ENCODE measurements at places on chromosomes 7 and 10.

GRCh38 chr10:123585477-123586445 lies 80.4 kb upstream of the GPR26 start:
- no peak for DNase-seq

- DNase-seq, result no peak
These were observed 8.0 kb upstream of the FAM221A start for GRCh38 chr7:23672033-23672432.

DNA sequence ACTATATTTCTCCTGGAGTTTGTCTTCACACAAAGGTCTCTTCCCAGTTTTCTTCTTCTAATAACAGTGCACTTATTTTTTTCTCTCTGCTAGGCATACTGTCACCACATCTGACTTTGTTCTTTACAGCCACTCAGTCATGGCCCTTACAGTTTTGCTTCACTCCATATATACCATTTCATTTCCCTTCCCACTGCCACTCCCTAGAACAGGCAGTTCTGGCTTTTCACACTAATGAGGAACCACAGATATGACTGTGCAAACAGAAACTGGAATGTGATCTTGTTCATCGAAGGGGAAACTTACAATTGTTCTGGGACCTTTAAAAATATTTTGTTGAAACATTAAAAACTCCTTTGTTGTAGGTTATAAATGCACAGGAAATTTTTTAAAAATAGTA lies 67.3 kb downstream of the EPDR1 start:
- DNase-seq, result no peak

DNA sequence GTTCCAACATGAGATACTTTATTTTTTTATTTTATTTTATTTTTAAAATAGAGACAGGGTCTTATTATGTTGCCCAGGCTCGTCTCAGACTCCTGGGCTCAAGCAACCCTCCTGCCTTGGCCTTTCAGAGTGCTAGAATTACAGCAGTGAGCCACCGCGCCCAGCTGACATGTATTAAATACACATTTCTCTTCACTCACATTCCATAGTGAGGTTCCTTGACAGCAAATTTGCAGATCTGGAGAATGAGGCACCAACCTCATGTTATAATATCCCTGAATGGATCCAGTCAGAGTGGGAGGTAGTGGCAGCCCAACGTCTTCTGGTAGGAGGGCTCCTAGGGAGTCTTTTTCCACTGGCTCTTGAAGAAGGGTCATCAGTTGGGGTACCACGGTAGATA lies 46.1 kb downstream of the OGDH start:
- DNase-seq, result no peak

GRCh38 chr7:5396542-5396941 lies 27.1 kb downstream of the TNRC18 start:
- peak; percentile 58 for DNase-seq

GRCh38 chr7:8283968-8284367 lies 22.0 kb upstream of the ICA1 start:
- no peak for DNase-seq

DNA sequence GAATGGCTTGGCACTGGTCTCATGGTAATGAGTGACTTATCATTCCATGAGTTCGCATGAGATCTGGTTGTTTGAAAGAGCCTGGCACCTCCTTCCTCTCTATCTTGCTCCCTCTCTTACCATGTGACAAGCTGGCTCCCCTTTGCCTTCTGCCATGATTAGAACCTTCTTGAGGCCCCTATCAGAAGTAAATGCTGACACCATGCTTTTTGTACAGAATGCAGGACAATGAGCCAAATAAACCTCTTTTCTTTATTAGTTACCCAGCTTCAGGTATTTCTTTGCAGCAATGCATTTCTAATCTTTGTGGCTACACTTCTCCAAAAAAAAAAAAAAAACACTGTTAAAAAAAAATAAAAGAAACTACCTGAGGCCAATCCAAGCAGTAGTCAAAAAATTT lies 17.1 kb upstream of the SLC13A1 start:
- DNase-seq, result no peak

GRCh38 chr10:63718421-63718820 lies 197.2 kb downstream of the REEP3 start:
- no peak for DNase-seq

GRCh38 chr7:156143683-156144082 lies 331.4 kb upstream of the SHH start:
- DNase-seq, result no peak

DNA sequence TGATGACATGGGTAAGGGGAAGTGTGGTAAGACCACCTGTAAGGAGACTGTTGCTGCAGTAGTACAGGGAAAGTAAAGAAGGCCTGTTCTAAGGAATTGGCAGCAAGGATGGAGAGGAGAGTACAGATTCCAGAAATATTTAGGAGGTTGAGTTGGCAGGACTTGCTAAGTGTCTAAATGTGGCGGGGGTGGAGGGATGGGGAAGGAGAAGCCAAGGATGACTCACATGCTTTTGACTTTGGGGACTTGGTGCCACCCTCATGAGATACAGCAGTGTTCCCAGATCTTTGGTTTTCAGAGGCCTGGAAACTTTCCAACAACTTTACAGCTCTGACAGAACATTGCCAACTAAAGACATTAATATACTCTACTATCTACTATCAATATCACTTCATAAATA lies 45.4 kb downstream of the CDK6 start:
- no peak for DNase-seq

DNA sequence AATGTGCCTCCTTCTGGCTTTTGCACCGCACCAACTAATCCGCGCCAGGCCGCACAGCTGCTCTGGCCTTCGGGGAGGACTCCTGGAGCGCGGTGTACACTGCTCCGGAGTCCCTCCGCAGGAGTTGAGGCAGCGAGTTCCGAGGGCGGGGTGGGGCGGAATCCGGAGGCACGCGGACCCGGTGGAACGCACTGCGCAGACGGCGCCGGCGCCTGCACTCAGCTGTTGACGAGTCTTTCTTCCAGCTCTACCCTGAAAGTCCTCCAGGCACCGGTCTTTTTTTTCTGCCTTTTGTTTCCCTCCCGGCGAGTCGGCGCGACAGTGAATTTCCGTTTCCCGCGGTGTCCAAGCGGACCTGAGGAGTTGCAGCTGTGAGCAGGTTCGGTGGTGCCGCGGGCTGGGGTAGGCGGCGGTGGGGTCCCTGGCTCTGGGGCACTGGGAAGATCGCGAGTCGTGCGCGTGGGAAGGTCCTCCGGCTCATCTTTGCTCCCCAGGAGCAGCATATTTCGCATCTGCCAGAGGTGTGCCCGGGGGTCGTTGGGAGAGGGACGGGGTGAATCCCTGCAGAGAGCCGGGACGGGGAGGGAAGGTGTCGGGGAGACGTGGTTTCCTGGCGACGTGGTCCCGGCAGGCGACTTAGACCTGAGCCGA lies 44.1 kb downstream of the SFTPD start:
- peak; percentile 14 for DNase-seq

- no peak for DNase-seq
These were observed 109.0 kb downstream of the SVIL start for GRCh38 chr10:29525762-29526161.

GRCh38 chr10:62390497-62391176 lies 16.5 kb downstream of the ZNF365 start:
- DNase-seq, result no peak

DNA sequence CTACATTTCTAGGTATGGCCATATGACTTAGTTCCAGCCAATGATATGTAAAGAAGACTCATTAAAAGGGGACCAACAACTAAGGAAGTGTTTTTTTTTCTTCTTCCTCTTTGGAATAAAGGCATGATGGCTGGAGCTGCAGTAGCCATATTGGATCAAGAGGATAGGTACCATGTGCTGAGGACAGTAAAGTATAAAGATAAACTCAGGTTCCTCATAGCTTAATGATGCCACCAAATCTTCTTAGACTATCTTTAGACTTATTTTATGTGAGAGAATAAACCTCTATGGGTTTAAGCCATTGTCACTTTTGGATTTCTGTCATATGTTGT lies 85.3 kb downstream of the ANLN start:
- DNase-seq, result no peak

DNA sequence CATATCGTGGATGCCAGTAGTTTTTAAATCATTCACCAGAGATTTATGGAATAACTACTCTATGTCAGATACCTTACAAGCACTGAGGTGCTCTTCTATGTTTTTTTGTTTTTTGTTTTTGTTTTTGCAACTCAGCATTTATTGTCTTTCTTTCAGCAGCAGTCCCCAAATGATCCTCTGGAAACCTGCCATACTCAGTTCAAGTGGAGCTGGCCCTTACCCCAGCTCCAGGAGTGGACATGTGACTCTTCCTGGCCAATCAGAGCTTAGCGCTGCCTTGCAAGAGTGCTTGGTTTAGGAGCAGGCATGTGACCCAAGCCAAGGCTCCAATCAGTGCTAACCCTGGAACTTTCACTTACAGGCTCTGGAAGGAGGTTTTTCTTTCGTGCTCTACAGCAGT lies 356.6 kb upstream of the ZMIZ1 start:
- DNase-seq, result no peak

DNA sequence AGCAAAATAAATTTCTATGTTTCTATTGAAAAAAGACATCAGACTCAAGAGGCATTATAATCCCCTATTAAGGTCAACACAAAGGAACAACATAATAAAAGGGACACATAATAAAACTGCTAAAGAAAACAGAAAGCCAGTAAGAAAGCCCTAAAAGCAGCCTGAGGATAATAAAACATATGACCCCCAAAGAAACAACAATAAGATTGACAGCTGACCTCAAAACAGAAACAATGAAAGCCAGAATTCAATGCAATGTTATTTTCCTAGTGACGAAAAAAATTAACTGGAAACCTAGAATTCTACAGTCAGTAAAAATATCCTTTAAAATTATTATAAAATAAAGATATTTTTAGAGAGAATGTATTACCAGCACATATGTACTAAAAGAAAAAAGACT lies 44.9 kb upstream of the FAM171A1 start:
- DNase-seq, result no peak

All from naive thymus-derived CD8-positive, alpha-beta T cell (primary cell).